ENCODE measurements at places on chromosomes 11 and 22. TPM values are rescaled to one million over a fixed set of nuclear protein-coding genes. Genes with fewer than 3 reads are reported as not detected.

DNA sequence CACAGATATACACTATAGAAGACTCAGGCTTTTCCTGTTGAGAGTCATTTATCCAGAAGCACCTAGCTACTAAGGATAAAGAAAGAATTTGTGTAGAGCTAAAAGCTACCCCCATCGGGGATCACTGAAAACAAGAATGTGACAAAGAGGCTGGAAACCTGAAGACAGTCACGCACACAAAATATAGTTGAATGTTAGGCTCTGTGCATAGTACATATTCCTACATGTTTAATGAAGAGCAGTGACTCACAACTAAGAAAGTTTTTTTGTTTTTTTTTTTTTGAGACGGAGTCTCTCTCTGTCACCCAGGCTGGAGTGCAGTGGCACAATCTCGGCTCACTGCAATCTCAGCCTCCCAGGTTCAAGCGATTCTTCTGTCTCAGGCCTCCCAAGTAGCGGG lies 8.4 kb downstream of the OR10V1 start:
- no peak overlapping the region for H3K4me3 ChIP-seq
- H3K4me1 ChIP-seq: no peaks in the 10 kb centered on the region
- H3K27ac ChIP-seq: no peak overlapping the region
- no peak for DNase-seq
- no peaks in the 10 kb centered on the region for H3K36me3 ChIP-seq

CLDN25 gene
- not detected for total RNA-seq

GRCh38 chr11:10293423-10294289 lies at the start of gene SBF2:
Gene SBF2, minus strand, starts transcription at chr11:10294219. Its CDS starts 150 bp downstream, at chr11:10294069.
- H3K27ac ChIP-seq: no peak within 1 kb of the TSS
- peak within 1 kb of the TSS; percentile 68 for H3K4me3 ChIP-seq
- peaks cover 50% of the 10 kb centered on the region for H3K27me3 ChIP-seq
- H3K36me3 ChIP-seq: no peaks in the 10 kb centered on the region

GRCh38 chr11:61473370-61474012 lies 35.1 kb upstream of the LRRC10B start:
- no peaks in the 10 kb centered on the region for H3K27me3 ChIP-seq
- no peak for DNase-seq
- H3K4me1 ChIP-seq: peaks cover 14% of the 10 kb centered on the region
- H3K36me3 ChIP-seq: peaks cover 9% of the 10 kb centered on the region
- H3K4me3 ChIP-seq: no peak overlapping the region
- H3K27ac ChIP-seq: no peak overlapping the region

- no peak for DNase-seq
- no peak overlapping the region for H3K27ac ChIP-seq
- H3K4me1 ChIP-seq: no peaks in the 10 kb centered on the region
- H3K36me3 ChIP-seq: no peaks in the 10 kb centered on the region
Measured at GRCh38 chr11:58058276-58059006, 27.7 kb downstream of the OR6Q1 start.

GRCh38 chr11:13962562-13963168 lies at the start of gene SPON1:
Gene SPON1, plus strand, starts transcription at chr11:13962723. Its CDS starts 182 bp downstream, at chr11:13962905.
- H3K4me3 ChIP-seq: peak within 1 kb of the TSS; percentile 59
- DNase-seq: peak; percentile 59

GRCh38 chr11:59728154-59728553 lies 14.5 kb upstream of the OR10V1 start:
- peaks cover 6% of the 10 kb centered on the region for H3K27me3 ChIP-seq
- H3K27ac ChIP-seq: no peak overlapping the region
- peaks cover 3% of the 10 kb centered on the region for H3K36me3 ChIP-seq

DNA sequence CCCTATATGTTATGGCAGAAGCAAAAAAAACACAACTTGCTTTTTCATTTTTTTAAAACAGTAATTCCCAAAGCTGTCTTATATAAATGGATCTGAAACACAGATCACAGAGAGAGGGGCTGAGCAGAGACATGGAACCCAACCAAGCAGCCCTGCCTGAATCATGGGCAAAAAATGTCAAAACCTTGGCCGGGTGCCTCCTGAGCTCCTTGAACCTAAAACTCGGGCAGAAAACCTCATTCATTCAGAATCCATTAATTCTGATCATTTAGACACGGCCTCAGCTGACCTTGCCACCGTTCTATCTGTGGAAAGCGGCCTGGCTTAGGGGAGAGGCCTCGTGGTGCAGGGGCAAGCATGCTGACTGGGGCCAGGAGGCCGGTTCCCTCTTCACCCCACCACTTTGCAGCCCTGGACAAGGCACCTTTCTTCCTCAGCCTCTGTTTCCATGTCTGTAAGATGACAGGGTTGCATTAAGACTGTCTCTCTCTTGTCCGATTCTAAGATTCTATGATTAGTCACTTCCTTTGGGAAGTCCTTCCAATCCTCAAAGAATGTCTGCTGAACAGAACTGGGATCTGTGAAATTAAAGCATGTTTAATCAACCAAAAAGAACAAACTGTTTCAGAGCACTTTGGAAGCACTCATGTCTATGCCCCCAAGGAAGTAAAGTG lies 26.0 kb downstream of the TENM4 start:
- H3K27me3 ChIP-seq: no peaks in the 10 kb centered on the region
- H3K4me3 ChIP-seq: no peak overlapping the region
- no peaks in the 10 kb centered on the region for H3K36me3 ChIP-seq
- no peak for DNase-seq
- H3K27ac ChIP-seq: no peak overlapping the region

FJX1 gene
- total RNA-seq: 0.11 TPM

GRCh38 chr11:61515686-61516085 lies 7.1 kb downstream of the LRRC10B start:
- peaks cover 8% of the 10 kb centered on the region for H3K27me3 ChIP-seq
- no peaks in the 10 kb centered on the region for H3K36me3 ChIP-seq
- H3K4me3 ChIP-seq: no peak overlapping the region
- peaks cover 4% of the 10 kb centered on the region for H3K4me1 ChIP-seq
